ENCODE measurements at places on chromosomes 13 and 19.

- no peak for DNase-seq
Measured at GRCh38 chr19:49389406-49389805, 1.4 kb downstream of the KASH5 start.

- no peak for DNase-seq
Measured at GRCh38 chr13:73693215-73693614, 441.0 kb downstream of the KLF12 start.

DNA sequence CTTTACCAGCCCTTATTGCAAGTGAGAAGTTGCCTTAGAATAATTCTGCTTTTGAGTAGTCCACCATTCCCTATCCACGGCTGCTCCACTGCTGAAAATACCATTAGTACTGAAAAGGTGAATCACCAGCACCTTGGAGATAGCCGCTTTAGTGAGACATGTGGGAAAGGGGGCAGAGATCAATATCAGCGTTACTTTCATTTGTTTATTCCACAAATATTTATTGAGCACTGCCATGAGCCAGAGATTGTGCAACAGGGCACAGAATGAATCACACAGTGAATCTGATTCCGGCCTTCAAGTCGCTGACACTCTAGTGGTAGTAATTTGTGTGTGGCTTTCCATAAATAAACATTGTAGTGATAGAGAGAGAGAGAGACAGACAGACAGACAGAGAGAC lies 31.5 kb upstream of the MYO16 start:
- DNase-seq, result no peak

GRCh38 chr13:32924886-32925285 lies 91.3 kb upstream of the KL start:
- no peak for DNase-seq

GRCh38 chr19:11209839-11210655 lies 12.7 kb upstream of the KANK2 start:
- no peak for DNase-seq

GRCh38 chr13:43424412-43424811 lies 362.4 kb downstream of the ENOX1 start:
- no peak for DNase-seq

DNA sequence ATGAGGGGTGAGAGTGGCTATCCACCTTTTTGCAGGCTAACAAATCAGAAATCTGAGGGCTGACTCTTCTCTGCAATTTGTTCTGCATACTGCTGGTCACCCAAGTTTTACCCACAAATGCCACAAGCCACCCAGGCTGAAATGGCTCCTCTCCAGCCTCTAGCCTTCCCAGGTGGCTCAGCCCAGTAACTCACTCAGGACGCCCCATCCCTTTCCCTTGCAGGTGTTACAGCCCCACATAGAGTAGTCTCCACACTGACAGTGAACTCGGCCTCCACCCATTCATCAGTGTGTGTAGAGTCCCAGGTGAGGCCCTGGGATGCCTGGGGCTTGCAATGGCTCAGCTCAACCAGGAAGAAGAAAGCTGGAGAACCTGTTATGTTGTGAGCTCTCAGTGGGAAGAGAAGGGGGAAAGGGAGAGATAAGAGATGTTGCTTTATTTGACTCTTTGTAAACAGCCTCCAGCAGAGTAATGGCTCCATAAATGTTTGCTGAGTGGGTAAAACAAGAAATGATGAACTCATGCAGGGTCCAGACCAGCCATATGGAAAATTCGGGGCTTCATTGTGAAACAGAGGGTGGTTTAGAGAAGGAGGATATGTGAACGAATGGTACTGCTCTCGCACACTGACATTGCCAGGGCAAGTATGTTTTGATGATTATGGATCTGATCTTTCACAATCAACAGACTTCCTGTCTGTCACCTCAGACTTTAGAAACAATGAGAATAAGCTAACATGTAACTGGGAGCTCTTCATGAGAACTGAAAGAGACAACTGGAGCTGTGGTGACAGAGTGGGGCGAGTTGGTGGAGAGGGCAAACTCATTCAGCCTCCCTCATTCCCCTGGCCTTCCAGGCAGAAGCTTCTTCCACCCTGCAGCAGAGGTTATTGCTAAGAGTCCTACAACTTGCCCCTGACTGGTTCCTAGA lies 74.2 kb upstream of the RFC3 start:
- DNase-seq, result no peak

- DNase-seq, result peak; percentile 21
Measured at GRCh38 chr13:109119896-109120295, 490.5 kb downstream of the MYO16 start.

- no peak for DNase-seq
Measured at GRCh38 chr19:33665776-33666595, 44.2 kb downstream of the CHST8 start.

- DNase-seq, result no peak
Measured at GRCh38 chr19:18875726-18876125, 20.2 kb downstream of the CERS1 start.

- no peak for DNase-seq
Measured at GRCh38 chr13:108968566-108968965, 339.2 kb downstream of the MYO16 start.

GRCh38 chr19:29325241-29325975 lies 112.5 kb upstream of the UQCRFS1 start:
- no peak for DNase-seq

- DNase-seq, result no peak
Measured at GRCh38 chr13:95516021-95516420, 36.5 kb upstream of the CLDN10 start.

GRCh38 chr13:101292711-101293110 lies 123.6 kb downstream of the NALCN start:
- no peak for DNase-seq

GRCh38 chr13:32060401-32060878 lies 28.9 kb downstream of the FRY start:
- peak; percentile 28 for DNase-seq

GRCh38 chr19:48110350-48110966 lies at the start of gene PLA2G4C:
PLA2G4C (minus strand) TSS chr19:48110817; CDS start chr19:48106529, 4,288 bp downstream.
- peak; percentile 94 for DNase-seq

GRCh38 chr13:93307136-93307535 lies 80.5 kb downstream of the GPC6 start:
- DNase-seq, result no peak

DNA sequence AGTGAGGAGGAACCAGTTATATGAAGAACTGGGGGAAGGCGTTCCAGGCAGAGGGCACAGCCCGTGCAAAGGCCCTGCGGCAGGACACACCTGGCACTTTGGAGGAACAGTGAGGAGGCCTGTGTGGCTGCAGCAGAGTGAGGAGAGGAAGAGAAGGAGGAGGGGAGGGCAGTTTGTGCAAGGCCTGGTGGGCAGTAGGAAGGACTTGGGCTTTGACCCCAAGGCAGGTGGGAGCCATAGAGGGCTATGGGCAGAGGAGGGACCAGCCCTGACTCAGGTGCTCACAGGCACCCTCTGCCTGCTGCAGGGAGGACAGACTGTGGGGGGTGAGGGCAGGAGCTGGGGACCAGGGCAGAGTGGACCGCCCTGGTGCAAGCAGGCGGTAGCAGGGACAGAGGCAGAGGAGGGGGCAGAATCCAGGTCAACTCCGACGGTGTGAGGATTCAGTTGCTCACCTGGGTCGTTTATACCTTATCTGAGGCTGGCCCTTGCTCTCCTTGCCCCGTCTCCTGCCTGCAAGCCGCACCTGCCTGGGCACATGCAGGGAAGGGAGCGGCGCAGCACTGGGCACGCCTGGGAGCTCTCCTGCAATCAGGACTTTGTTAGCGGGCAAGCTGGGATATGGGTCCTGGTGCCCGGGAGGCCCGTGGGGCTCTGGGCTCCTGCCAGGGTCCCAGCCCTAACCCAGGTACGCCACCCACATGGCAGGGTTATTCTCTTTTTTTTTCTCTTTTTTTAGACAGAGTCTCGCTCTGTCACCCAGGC lies 34.8 kb downstream of the NFIC start:
- no peak for DNase-seq

GRCh38 chr19:37928527-37929286 lies 21.7 kb downstream of the SIPA1L3 start:
- no peak for DNase-seq

DNA sequence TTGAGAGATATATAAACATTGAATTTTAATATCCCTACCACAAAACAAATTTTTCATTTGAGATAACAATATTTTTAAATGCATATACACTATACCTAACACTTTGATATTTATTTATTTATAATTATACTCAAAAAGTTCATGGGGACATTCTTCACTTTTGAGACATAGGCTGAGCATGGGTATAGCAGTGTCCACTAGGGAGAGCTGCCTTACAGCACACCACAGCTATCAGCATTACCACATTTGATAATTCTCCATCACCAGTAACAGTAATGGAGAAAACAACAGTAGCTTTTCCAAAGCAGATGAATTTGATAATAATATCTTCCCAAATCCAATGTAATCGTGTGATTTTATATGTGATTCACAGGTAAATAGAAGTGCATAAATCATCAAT lies 626.1 kb downstream of the DACH1 start:
- peak; percentile 58 for DNase-seq

DNA sequence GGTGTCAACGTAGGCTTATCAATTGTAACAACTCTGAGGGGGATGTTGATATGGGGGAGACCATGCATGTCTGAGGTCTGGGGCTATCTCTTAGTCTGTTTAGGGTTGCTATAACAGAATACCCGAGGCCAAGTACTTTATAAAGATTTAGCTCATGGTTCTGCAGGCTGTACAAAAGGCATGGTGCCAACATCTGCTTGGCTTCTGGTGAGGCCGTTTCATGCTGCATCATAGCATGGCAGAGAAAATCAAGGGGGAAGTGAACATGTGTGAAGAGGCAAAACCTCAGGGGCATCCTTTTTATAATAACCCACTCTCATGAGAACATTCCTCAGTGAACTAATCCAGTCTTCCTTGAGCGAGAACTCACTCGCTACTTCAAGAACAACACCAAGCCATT lies 353.8 kb downstream of the ENOX1 start:
- no peak for DNase-seq

GRCh38 chr13:36925603-36926002 lies 5.6 kb upstream of the SMAD9 start:
- DNase-seq, result no peak

DNA sequence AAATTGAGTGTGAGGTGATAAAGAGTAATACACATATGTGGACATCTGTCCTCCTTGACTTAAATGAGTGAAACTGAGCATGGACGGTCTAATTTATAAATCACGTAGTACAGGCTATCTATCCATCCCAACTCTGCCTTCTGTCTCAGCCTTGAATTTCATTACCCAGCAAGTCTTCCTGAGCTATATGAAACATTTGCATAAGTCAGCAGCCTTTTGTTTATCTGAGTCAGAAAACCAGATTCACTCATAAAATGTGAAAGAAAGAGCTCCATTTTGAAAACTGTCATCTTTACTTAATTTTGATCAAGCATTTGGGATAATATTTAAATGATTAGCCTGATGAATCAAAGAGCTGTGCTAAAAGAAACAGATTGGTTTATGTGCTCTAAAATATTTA lies 197.9 kb downstream of the LHFPL6 start:
- no peak for DNase-seq

DNA sequence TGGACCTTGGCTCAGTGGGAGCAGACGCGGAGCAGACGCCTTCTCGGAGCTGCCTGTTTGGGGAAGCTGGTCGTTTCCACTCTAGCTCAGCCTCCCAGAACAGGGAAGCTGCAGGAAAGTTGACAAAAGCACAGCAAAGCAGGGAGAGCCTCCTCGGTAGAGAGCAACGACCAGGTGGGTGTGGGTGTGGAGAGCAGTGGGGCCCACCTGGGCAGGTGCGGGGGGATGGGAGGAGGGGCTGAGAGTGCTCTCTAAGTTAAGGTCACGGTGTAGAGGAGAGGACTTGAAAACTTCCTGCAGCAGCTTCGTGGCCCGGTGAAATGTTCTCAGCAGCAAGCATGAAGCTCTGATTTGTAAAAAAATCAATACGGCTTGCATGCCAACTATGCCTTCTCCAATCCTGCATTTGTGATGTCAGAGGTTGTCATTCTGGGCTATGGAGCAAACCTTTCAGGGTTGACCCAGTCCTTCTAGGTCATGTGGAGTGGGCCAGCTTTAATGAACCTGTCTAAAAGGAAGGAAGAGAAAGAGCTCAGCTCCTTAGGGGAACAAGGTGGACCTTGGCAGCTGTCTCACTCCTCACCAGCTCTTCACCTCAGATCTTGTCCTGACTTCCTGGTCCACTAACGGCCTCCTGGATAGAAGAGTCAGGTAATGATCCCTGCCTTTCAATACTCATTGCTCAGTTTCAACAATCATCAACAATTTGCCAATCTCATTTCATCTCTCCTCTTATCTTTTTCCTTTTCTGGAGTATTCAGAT lies 85.8 kb upstream of the UBL3 start:
- DNase-seq, result no peak
